ENCODE measurements at places on chromosomes 1 and 21.

DNA sequence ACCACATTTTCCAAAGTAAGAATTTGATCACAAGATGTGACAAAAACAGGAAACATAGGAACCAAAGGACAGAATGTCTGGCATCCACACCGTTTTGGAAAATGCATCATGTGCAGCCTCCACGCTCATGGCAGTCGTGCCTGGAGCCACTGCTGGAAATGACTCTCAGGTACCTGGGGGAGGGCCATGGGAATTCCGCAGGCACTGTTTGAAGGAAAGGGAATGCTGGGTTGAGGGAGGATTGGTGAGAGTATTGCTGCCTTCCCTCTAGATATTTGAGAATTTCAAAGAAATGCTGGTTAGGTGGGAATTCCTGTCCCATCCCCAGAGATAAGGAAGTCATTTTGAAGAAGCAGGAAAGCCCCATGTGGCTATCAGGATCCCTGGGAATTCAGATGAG is 10.8 kb downstream of the SLAMF1 start:
- DNase-seq, result no peak

DNA sequence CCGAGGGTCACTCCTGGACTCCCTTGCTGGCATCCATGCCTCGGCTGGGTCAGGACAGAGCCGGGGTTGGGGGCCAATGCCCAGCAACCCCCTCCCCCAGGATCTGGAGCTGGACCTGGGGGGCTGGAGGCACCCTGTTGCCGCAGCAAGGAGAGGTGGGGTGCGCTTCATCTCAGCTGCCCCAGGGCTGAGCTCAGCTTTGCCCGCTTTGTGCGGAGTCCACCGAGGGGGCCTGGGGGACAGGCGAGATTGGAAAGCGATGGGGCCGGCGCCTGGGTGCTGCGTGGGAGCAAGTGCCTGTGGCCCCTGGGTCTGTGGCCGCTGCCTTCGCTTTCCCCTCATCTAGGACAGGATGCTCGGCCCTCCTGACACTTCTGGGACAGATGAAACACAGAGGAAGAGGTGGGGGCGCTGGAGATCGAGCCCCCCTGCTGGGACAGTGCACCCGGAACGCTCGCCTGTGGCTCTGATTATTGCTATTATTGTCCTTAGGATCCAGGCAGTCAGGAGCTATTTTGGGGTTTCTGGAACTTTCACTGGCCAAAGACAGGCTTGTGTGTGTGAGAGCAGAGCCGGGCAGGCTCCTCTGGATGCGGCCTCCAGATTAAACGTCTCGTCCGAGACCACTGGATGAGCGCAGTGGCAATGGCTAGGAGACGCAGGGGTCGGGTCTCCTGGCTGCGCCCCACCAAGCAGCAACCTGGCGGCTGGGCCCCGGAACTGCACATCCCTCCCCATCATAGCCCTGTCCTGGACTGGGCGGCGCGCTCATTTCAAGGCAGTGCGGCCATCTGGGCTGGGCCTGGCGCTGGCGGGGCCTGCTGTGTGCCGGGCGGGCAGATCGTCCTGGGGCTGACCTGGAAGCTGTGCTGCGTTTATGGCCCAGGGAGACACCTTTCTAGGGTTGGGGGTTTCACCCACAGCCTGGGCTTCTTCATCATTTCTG is 13.8 kb downstream of the PRDM16 start:
- no peak for DNase-seq

GRCh38 chr1:24209097-24209496 is 22.0 kb upstream of the IFNLR1 start:
- no peak for DNase-seq

DNA sequence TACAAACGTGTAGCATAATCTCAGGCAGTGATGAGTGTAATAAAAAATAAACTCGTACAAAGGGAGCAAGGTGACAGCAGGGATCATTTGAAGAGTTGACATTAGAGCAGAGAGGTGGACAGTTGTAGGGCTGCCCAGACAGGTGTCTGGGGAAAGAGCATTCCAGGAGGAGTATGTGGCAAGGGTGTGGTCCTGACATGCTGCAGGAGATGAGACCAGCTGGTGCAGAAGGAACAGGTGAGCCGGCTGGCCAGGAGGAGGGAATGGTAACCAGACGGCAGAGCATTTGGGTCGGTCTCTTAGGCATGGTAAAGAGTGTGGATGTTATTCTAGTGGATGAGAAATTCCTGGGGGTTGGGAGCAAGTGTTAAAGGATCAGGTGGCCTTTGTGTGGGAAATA is 306.3 kb downstream of the LMX1A start:
- DNase-seq, result no peak

GRCh38 chr1:198845271-198845670 is 206.4 kb downstream of the PTPRC start:
- no peak for DNase-seq

DNA sequence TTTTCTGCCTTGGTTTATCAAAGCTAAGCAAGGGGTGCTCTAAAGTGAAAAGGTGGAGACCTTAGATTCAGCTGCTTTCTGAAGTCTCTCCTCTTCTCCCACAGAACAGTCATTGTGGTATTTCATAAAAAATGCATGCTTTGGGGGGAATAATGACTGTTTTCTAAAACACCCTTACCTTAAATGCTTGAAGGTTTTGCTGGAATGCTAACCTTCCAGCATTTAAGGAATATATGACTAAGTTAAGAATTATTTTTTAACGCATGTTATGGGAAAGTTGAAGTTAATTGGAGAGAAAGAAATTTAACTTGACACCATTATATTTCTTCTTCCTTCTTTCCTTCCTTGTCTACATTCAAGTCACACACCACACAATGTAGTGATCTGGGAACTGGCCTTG is 162.5 kb downstream of the ROR1 start:
- DNase-seq, result no peak

GRCh38 chr1:248404024-248404423 is 1.2 kb downstream of the OR2T1 start:
- DNase-seq, result no peak

DNA sequence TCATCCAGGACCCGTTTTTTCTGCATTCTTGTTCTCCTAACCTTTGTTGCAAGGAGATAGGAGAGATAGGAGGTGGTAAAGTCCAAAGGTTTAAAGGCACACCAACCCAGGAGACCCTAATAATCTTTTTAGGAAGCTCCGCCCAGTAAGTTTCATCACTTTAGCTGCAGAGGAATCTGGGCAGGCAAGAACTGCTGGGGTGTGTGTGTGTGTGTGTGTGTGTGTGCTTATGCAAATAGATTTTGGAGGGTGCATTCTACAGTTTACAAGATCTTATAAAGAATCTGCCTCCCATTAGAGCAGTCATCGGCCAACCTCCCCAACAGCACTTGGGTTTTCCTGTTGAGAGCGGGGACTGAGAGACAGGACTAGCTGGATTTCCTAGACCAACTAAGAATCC is 3.9 kb upstream of the IL10 start:
- DNase-seq, result no peak

DNA sequence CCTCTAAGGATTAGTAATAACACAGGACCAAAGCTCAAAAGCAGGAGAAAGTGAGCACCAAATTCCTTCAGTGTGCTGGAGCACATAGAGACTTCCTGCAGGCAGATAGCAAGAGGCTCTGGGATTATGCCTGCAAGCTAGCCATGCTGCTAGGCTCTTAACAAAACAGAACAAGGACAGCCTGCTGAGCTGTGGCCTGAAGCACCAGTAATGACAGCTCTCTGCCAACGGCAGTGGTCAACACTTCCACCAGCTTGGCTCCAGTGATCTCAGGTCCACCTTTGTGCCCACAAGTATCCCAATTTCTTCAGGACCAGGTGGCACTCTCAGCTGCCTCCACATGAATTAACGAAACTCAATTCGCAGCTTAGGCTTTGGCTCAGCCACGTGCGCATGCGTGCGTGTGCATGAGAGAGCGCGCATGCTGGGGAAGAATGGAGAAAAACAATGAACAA is 64.2 kb downstream of the SLC45A1 start:
- DNase-seq, result no peak

DNA sequence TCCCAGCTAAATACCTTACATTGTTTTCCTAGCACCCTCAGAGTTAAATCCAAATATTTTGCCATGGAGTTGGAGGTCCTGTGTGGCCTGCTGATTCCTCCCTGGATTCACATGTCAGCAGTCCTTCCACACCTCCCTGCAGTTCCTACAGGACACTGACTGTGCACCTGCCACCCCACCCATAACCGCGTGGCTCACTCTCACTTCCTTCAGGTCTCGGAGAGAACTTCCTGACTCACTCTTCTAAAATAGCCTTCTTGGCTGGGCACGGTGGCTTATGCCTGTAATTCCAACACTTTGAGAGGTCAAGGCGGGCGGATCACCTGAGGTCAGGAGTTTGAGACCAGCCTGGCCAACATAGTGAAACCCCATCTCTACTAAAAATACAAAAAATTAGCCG is 8.4 kb upstream of the CAMTA1 start:
- no peak for DNase-seq

- no peak for DNase-seq
Observed at GRCh38 chr21:40118527-40118926, 251.3 kb downstream of the PCP4 start.

DNA sequence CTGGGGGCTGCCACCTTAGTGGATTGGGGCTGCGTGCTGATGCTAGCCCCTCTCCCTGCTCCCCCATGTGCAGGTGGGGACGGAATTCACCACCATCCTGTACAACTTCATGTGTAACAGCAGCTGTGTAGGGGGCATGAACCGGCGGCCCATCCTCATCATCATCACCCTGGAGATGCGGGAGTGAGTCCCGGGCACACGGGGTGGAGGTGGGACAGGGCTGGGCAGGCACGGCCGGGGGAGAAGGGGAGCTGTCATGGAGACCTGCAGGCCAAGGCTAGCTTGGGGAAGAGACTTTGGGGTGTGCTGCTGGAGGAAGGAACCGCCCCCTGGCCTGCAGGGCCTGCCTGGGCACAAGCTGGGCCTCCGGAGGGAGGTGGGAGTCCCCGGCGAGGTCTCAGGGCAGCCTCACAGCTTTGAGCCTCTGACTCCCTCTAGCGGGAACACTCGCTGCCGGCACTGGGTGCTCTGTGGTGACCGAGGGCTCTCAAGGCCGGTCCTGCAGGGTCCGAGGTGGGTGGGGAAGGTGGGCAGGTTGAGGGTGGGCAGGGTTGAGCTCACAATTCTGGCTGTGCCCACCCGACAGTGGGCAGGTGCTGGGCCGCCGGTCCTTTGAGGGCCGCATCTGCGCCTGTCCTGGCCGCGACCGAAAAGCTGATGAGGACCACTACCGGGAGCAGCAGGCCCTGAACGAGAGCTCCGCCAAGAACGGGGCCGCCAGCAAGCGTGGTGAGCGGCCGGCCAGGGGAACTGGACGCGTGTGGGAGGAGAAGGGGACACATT is 25.0 kb upstream of the CCDC27 start:
- DNase-seq, result no peak

- no peak for DNase-seq
Observed at GRCh38 chr21:32753818-32754585, 17.6 kb downstream of the PAXBP1 start.

DNA sequence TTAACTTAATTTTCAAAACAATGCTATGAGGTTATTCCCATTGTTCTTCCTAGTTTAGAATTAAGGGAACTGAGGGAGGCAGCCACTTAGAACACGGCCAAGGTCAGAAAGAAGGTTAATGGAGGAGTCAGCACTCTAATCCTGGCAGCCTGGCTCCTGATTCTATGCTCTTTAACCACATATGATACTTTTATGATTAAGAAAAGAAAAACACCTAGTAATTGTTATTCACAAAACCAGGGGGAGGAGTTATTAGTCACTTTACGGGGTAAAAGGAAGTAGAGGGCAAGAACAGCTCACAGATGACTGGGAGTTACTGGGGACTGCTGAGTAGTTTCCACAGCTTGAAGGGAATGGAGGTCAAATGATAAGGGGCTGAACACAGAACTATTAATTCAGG is 38.6 kb downstream of the GADD45A start:
- no peak for DNase-seq

DNA sequence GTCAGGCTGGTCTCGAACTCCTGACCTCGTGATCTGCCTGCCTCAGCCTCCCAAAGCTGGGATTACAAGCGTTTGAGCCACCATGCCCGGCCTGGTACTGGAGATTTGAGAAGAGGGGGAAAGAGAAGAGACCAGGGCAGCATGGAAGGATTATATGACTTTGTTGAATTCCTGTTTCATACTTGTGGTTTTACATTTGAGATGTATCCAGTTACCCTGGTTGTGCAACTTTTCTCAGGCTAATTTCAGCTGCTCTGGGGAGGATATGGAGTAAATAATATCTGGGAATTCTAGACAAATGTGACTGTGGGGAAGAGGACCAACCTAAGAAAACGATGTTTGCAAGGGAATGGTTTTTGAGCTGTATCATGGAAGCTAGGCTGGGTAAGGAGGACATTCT is 89.5 kb upstream of the GREM2 start:
- no peak for DNase-seq

- no peak for DNase-seq
Observed at GRCh38 chr1:179230721-179231120, 1.2 kb upstream of the ABL2 start.

- no peak for DNase-seq
Observed at GRCh38 chr1:54291276-54292001, 91.5 kb downstream of the MRPL37 start.

GRCh38 chr1:233654658-233655280 is 40.9 kb downstream of the KCNK1 start:
- DNase-seq, result no peak

DNA sequence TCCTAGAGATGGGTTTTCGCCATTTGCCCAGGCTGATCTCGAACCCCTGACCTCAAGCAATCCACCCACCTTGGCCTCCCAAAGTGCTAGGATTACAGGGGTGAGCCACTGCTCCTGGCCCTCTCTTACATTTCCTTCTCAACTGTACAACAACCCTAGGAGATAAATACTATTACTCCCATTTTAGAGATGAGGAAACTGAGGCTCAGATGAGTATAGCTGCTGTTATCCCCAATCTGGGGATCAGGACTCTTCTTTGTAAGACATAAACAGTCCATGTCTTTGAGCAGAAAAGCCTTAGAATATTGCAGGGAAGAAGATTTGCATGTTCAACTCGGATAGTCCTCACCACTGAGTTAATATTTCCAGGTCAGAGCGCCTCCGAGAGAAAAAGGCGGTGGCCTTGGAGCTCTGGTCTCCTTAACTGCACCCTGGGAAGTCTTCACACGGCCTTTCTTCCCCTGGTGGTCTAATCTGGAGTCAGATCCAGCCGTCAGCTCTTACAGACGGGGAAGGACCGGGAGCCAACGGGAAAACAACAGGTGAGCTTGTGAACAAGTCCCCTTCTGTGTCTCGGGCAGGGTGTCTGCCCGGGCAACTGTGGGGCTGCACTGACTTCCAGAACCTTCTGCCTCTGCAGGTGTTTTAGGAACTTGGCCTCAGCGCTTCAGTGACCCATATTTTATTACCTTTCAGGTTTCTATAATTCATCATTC is 5.9 kb upstream of the OLIG1 start:
- no peak for DNase-seq

- no peak for DNase-seq
Observed at GRCh38 chr1:6269720-6270400, 9.0 kb upstream of the GPR153 start.

DNA sequence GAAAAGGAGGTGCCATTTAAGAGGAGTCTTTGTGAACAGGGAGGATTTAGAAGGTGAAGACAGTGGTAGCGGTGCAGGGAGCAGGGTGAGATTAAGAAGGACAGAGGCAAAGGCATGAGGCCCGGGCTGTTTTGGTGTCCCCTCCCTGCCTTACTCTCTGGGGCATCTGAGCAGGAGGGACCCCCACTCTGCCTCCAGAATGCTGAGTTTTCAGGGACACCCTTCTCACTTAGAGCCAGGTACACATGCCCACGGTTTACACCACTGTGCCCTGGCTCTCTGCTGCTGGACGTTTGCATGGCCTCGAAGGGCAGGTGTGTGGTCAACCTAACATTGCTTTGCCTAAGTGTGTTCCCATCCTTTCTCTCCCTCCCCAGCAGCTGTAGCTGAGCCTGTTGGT is 20.5 kb upstream of the PARP1 start:
- DNase-seq, result no peak
